ENCODE measurements at places on chromosomes 2 and 18.

DNA sequence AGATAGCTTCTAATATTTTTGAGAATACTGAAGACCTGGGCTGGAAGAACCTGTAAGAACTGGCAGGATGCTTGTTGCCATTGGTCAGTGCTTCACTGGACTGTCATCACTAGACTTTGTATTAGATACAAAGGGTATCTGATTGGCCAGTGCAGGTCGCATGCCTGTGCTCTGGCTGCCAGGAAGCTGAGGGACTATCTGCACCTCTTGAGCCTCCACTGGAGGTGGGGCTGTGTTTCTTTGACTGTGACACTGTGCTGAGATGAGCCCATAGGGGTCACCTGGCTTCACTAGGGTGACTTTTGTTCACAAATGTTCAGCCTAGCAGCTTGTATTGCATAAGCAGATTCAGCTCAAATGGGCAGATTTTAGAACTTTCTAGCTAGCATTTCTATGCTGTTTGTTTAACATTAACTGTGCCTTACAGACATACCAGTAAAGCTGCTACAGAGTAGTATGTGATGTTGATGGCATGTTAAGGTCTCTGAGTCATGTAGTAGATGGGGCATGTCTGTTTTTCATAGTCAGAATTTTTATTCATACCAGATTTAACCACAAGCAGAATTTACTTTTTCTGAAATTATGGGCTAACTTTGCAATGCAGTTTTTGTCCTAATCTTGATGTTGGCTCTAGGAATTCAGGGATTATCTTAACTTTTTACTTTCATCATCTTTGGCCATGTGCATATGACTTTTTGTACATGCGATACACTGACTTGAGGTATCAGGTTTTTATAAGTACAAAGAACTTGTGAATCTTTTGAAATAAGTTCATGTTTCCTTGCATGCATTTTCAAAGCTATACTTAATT lies 56.1 kb downstream of the RHBDD1 start:
- DNase-seq, result no peak

- no peak for DNase-seq
Observed at GRCh38 chr2:144645083-144645778, 125.3 kb upstream of the ZEB2 start.

DNA sequence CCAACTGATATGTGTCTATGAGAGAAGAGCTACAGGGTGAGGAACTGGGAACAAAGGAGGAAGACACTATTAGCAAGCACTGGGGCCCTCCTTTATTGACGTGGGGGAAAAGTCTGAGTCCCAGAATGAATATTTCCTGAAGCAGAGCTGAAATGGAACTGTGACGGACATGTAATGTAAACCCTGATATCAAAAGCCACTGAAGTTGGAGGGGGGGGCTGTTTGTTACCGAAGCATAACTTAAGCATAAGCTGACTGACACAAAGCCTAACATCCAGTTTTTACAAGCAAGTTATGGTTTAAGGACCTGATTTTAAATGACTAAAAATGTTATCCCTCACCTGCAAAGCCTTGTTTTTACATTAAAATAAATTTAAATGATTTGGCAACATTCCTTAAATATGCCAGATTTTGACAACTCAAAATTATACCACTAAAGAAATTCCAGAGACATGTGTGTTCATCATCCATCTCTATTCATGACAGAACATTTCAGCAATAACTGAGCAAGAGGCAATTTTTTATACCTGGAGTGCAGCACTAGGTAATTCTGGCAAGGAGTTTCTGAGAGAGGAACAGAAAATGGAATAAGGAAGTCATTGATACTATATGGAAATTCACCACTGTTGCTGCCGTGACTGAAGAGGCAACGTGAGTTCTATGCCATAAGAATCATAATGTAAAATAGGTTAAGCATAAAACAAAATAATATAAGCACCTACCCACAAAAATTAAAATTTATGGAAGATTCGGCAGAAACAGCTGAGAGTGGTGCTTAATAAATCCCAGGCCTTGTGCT lies 186.0 kb downstream of the AFF3 start:
- DNase-seq, result no peak

- no peak for DNase-seq
Observed at GRCh38 chr2:203437511-203437910, 97.6 kb downstream of the RAPH1 start.

- DNase-seq, result no peak
Observed at GRCh38 chr2:128369602-128370467, 51.2 kb upstream of the HS6ST1 start.

DNA sequence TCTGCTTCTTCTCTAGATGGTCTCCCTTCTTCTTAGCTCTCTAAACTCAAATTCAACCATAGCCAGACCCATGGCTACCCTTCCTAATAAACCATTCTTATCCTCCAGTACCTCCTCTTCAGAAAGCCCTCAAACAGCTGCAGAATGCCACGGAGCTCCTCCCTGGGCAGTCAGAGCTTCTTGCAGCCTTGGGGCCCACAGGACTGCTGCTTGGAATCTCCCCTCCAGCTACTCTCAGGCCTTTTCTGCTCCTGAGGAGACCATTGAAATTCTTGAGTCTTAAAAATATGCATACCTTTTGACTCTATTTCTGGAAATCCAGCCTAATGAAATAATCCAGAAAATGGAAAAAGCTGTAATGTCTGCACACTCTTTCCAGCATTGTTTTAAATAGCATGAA lies 30.7 kb downstream of the EFR3B start:
- no peak for DNase-seq

DNA sequence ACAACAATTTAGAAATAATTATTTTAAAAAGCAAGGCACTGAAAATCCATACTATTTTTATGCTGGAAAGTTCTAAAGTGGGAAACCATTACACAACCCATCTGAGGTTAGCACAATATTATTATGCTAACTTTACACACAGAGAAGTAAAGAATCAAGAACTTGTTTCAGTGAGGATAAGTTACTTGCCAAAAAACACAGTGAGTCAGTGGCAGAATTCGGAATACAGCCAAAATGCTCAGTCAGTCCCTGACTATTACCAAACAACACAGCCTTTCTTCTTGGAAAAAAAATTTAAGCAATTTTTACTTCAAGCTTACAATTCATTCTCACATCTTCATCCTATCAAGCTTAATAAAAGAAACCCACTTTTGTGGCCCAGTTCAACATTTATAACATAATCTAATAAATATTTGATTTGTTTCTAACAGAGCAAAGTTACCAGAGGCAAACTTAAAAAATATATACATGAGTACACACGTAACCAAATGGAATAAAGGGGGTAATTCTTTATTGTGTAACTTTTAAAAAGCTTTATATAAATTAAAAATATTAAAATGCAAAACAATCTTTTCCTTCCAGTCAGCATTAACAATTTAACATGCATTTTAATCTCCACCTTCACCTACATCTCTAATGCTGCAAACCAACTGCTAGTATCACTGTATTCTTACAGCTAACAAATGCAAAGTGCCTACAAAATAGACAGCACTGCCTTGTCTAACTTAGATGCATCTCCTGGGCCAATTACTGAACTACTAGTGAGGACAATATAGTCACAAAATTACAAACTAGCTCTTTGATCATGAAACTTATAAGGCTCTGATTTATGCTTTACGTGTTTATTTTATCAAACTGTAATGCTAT lies 55.2 kb downstream of the CCDC88A start:
- no peak for DNase-seq

DNA sequence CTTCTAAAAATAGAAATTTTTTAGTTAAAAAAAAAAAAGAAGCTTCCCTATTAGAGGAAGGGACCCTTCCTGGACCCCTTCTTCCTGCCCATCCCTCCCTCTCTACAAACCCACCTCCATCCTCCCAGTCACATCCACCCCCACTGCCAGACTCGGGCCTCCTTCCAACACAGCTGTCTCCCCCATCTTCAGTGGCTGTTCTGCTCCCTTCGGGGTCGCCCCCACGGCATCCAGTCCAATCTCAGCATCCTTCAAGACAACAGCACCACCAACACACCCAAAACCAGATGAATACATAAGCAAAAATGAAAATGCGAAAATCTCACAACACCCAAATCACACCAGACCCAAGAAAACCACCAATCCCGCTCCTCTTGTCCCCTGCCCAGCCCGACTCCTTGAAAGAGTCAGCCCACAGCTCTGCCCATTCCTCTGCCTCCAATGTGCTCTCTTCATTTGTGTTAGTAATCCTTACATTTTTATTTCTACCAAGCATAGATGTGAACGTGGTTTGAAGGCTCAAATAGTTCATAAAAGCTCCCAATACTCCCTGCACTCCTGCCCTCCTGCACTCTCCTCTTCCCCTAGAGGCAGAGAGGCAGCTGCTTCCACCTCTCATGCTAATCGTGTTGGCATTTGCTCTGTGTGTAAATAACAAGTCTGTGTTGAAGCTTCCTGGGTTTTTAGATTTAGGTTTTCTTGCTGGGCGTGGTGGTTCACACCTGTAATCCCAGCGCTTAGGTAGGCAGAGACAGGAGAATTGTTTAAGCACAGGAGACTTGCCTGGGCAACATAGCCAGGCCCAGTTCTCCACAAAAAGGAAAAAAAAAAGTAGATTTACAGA lies 37.0 kb downstream of the MAL start:
- no peak for DNase-seq

- DNase-seq, result no peak
Observed at GRCh38 chr2:65992198-65992554, 442.7 kb upstream of the MEIS1 start.

DNA sequence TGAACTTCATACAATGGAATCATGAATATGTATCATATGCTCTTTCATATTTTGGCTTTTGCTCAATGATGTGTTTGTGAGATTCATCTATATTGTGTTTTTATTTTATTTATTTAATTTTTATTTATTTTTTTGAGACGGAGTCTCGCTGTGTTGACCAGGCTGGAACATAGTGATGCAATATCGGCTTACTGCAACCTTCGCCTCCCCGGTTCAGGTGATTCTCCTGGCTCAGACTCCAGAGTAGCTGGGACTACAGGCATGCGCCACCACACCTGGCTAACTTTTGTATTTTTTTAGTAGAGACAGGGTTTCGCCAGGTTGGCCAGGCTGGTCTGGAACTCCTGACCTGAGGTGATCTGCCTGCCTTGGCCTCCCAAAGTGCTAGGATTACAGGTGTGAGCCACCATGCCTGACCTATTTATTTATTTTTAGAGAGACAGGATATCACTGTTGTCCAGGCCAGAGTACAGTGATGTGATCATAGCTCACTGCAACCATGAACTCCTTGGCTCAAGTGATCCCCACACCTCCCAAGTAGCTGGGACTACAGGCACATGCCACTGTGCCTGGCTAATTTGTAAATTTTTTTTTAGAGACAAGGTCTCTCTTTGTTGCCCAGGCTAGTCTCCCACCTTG lies 74.5 kb downstream of the TET3 start:
- no peak for DNase-seq

DNA sequence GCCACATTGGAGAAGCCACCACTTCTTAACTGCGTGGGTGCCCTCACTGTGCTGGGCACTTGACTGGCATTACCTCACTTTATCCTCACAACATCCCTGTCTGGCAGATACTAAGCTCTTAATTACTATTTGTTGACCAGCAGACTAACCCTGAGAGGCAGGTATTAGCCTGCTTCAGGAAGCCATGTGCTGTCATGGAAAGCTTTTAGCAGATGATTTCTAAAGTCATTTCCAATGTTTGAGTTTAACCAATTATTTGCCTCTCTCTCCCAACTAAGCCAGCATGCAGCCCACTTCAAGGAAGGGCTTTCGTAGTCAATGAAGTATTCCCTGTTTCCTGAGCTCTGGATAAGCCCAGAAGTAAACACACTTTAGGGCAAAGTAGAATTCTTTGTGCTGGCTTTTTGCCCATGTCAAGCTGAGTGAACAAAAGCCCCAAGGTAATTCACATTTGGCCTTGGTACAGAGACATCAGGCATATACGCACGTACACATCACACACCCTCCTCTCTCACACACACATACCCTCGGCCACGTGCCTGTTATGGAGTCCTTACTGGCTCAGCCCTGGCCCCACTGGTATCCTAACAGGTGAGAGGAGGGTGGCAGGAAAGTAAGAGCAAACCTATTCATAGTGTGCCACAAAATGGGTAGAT lies 108.6 kb downstream of the C1D start:
- no peak for DNase-seq

GRCh38 chr2:121911036-121911435 lies 155.6 kb downstream of the TSN start:
- DNase-seq, result no peak
